ENCODE measurements at places on chromosomes 4 and X.

GRCh38 chr4:147482281-147482680, 1.4 kb downstream of the EDNRA start:
- no peak for DNase-seq

DNA sequence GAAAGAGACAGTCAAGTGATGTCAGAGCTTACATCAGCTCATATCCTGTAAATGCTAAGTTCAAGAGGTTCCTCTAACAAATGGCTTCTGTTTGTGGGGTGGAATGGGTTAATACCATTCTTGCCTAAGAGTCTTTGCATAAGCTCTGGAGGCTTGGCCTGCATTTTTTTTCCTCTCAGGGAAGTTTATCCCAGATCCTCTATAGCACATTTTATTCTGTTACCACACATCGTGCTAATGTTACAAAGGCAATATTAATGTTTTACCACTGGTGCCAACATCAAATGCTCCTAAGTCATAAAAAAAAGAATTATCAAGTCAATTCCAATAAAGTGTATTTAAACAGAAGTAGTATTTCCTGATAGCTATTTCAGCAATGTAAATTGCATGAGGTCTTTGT, 2.9 kb upstream of the ADH6 start:
- no peak for DNase-seq

GRCh38 chrX:140298960-140299825, 205.7 kb downstream of the SOX3 start:
- no peak for DNase-seq

DNA sequence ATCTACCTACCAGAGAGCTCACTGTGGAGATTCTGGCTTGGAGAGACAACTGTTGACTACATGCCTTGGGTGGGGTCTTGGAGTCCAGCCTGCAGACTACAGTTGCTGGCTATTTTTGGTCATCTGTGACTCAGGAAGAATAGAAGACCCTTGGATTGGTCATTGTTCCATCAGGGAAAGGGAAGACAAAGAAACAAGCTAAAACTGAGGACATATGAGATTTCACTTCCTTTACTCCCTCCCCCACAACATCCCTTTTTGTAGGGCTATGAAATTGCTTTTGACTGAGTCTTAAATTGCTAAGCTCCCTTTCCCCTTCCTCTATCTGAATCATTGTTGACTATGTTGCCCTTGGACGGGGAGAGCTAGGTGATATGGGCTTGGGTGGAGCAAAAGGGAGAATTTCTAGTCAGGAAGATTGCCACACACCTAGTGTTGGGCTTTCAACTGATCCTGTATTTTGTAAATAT, 11.7 kb downstream of the MSN start:
- no peak for DNase-seq
